ENCODE measurements at places on chromosomes 1 and 21.

DNA sequence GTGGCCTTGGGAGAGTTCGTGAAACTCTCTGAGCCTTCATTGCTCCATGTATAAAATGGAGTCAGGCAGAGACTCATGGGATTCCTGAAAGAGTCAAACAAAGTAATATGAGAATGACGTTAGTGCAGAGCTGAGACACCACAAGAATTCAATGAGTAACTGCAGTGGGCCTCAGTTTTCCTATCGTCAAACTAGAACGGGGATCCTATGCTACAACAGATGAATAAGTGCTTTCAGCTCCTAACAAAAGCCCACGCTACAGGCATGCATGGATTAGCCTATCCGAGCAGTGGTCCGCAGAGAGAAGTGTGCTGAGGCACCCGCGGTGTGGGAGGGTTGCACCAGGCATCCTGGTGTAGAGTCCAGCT lies 124.7 kb downstream of the SYF2 start:
- no peak for DNase-seq

- no peak for DNase-seq
These were observed 176.7 kb downstream of the TTLL7 start for GRCh38 chr1:83822208-83822607.

DNA sequence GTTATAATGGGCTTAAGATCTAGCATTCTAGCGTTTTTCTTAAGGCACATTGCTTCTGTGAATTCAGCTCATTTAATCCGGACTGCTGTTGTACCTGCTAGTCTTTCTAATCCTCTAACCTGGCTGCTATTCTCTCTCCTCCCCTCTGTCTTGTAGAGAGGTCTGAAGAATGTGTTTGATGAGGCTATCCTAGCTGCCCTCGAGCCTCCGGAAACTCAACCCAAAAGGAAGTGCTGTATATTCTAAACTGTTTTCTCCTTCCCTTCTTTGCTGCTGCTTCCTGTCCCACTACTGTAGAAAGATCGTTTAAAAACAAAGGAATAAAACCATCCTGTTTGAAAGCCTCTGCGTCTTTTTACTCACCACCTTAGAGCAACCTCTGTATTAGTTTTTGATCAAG lies 37.3 kb downstream of the CDC42 start:
- no peak for DNase-seq

DNA sequence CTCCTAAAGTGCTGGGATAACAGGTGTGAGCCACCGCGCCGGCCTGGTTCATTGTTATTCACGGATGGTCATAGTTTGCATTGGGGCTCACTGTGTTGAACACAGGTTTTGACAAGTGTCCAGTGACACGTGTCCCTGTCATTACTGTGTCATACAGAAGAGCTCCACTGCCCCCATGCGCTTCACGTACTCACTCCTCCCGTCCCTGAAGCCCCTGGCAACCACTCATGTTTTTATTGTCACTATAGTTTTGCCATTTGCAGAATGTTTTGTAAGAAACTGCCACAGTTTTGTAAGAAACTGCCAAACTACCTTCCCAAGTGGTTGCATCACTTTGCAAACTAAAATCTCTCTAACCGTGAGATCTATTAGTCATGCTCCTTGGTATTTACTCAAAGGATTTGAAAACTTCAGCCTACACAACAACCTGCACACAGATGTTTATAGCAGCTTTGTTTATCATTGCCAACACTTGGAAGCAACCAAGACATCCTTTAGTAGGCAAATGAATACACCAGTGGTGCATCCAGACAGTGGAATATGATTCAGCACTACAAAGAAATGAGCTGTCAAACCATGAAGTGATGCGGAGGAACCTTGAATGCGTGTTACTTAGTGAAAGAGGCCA lies 163.2 kb upstream of the COL6A1 start:
- no peak for DNase-seq

DNA sequence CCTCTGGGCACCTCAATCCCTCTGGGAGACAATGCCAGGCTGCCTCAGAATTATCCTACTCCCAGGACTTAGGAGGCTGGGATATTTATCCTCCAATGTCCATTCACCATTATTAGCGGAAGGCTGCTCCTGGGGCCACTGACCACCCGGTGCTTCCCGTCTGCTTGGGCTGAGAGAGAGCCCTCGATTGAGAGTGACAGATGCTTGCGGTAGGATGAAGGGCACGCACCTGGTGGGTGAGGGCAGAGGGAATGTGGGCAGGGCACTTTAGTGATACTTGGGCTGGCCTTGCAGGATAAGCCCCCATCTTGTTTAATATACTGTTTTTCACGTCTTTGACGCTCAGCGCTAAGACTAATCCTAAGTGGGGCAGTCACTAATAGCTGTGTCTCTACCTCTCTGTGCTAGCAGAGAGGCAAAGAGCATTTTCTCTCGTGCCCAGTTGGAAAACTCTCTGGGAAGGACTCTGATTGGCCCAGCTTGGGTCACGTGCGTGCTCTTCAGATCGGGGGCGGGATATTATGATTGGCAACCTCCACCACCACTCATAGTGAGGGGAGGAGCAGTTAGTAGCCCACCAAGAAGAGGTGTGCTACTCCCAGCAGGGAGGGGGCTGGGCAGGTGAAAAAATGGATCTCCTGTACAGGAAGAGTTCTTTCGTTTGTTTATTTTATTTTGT lies 10.6 kb upstream of the PARS2 start:
- DNase-seq: no peak

GRCh38 chr1:113333056-113333455 lies 57.3 kb upstream of the MAGI3 start:
- DNase-seq: no peak

GRCh38 chr1:208139434-208140045 lies 104.6 kb downstream of the PLXNA2 start:
- no peak for DNase-seq

DNA sequence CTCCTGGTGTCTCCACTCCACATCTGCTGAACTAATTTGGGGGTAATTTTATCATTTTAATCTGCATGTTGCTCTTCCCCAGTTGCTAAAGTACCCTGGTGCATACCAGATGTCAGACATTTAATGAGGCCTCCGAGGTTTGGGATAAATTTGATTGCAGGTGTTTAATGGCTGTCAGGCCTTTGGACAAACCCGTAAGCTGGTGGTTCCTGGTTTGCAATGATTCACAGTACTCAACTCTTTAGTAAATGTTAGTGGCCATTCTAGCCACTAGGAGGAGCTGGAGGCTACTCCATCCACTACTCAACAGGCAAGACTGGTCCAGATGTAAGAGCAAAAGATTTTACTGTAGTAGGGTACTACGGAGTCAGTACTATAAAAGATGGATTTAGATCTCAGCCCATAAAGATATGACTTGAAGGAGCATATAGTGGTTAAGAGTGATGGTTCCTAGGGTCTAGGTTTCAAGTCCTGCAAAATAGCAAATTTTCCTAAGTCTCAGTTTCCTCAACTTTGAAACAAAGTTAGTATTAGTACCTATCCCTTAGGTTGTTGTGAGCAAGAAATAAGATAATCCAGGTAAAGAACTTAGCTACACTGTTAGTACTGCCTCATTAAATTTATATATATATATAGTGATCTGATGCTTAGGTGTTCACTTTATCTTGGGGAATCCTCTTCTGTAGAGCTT lies 132.8 kb downstream of the SNX7 start:
- DNase-seq: no peak

DNA sequence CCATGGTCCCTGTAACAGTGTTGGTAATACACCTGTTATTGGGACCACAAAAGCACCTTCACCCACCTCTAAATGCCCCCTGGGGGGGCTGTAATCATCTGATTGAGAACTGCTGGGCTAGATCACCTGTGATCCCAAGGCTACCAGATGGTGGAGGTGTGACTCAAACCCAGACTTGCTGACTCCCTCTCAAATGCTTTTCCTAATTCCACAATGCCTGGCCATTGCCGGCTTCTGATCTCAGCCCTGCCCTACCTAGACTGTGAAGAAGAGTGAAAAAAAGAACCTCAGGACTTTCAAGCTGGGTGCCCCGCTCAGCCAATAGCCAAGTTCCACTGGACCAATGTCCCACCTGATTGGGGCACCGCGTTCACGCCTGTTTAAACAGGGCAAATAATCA lies 9.6 kb downstream of the TMEM9 start:
- DNase-seq: no peak

GRCh38 chr1:1359664-1360468 lies 1.5 kb upstream of the MXRA8 start:
- DNase-seq: no peak

DNA sequence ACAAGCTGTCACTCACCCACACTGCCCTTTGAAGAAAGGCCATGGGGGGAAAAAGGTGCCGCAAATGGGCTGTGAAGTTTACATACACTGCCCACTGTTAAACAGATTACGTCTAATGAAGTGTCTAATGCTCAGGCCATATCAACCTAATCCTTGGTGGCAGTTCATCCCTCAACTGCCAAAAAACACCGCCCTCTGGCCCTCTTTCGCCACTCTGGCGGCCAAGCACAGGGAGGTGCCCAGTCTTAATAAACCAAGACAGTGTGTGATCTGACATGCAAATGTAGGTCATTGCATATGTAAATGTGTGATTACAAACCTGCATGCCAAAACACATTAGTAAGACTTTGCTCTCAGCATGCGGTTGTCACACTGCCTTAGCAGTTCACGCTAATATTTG lies 89.5 kb downstream of the NEK7 start:
- DNase-seq: no peak

DNA sequence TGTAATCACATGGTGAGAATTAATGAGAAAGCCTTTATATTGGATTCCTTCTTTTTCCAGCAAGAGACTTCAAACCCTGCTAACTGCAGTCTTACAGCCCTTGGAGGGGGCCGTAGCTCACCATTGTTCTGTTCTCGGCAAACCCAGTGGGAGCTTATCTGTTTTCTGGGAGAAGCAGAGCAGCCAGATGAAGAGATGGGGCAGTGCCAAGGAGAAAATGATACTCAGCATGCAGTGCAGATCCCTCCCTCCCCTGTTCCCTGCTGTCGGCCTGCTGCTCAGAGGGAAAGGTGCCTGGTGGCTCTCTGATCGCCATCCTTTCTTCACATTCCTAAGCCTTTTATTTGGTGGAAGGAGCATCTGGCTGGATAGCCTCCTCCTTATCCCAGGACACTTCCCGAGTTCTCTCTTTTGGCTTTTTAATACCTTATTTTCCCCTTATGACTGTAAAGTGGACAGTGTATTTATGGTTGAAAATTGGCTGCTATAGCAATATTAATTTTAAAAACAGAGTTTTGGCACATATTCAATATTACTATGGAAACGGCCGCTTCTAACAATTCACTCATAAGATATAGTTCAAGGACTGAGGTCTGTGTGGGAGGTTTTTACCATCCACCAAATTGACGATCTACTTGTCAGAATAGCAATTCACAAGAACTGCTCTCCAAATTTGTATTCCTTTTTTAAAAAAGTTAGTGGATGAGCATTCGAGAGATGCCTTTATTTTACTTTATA lies 203.4 kb downstream of the CRB1 start:
- DNase-seq: no peak

GRCh38 chr1:187630653-187631380 lies 802.1 kb downstream of the PLA2G4A start:
- no peak for DNase-seq

- peak; percentile 49 for DNase-seq
These were observed 11.0 kb upstream of the SERBP1 start for GRCh38 chr1:67441183-67441582.

DNA sequence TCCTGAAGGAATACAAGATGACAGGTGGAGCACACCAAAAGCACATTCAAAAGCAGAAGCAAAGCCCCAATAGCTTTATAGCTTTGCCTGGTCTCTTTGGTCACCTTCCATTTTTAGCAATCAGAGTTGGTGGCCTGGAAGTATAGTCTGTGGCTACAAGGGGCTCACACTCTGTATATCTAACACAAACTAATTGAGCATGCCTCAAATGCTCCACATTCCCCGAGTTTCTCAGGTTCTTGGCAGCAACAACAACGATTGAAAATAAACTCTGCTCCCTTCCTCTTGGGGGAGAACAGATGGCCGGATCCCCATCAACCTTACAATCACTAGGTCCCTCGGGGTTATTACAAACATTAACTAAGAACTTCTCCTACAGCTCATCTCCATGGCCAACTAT lies 24.9 kb upstream of the TADA1 start:
- no peak for DNase-seq

GRCh38 chr1:79235301-79236002 lies 228.9 kb upstream of the ADGRL4 start:
- DNase-seq: no peak
